HuH-7.5 (cell line): ENCODE measurements at places on chromosomes 1 and 21.

DNA sequence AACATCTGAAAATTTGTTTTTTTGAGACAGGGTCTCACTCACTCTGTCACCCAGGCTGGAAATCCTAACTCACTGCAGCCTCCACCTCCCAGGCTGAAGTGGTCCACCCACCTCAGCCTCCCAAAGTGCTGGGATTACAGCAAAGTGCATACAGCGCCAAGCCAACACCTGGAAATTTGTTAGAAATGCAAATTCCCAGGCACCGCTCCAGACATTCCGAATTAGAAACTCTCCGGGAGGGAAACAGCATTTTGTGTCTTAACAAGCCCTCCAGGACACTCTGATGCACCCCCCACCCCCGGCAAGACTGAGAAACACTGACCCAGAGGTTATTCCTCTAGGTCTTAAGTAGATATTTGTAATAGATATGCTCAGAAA, 49.1 kb downstream of the ARID4B start:
- no peak for DNase-seq

DNA sequence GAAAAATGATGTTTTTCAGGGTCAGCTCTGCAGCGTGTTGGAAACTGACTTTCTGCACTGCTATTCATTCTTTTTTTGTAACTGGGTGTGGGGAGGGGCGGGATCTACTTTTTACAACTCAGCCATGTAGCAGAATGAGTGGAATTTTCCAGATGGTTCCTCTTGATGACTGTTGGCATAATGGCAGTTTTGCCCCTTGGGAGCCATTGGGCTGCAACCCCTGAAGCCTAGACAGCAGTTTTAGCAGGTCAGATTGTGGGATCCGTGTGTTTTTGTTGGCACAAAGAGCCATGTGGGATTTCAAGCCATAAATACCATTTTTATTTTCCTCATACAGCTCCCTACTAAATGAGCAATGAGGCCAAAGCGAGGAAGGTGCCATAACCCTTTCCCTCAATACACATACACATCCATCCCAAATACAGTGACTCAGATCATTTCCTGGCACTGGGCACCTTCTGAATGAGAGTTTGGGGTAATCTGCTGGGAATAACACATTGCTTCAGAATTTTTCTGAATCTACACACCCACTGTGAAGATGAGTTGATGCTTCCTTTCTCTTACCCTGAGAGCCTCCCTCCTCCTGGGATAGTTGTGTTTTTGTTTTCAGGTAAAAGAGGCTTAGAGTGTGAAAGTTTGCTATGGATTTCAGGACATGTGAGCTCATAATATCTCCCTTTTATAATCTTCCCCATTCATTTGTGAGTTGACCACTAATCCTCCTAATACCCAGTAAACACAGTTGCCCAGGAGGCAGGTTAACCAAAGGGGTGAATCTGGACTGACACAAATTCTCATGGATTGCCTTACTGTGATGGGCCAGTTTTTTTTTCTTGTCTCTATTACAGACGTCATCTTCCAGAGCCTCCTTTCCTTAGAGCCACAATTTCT, 13.1 kb downstream of the S100A10 start:
- no peak for DNase-seq

DNA sequence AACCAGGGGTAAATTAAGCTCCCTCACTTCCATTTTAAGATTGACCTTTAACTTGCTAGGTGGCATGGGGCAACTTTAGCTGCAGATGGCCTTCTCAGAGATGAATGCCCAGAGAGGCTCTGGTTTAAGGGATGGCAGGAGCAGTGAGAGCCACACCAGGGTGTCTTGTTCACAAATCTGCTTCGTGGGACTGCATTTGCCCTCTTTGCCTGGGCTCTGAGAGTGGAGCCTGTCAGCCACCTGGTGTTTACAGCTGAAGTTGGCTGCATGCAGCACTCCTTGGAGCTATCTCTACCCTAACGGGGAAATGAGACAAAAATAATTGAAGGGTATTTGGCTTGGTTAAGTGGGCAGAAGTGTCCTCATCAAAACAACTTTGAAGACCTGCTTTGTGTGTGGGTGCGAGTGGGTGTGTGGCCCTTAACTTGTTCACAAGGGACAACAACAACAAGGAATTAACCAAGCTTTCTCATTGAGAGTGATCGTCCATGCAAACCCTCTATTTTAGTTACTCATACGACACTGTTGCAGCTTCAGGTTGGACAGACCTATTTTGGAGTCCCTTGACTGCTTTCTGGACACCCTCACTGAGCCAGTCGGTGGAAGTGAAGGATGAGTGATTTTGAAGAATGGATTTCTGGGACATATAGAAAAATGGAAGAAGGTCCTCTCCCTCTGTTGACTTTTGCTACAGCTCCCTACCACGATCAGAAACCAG, 29.8 kb downstream of the PGM1 start:
- DNase-seq, result no peak

DNA sequence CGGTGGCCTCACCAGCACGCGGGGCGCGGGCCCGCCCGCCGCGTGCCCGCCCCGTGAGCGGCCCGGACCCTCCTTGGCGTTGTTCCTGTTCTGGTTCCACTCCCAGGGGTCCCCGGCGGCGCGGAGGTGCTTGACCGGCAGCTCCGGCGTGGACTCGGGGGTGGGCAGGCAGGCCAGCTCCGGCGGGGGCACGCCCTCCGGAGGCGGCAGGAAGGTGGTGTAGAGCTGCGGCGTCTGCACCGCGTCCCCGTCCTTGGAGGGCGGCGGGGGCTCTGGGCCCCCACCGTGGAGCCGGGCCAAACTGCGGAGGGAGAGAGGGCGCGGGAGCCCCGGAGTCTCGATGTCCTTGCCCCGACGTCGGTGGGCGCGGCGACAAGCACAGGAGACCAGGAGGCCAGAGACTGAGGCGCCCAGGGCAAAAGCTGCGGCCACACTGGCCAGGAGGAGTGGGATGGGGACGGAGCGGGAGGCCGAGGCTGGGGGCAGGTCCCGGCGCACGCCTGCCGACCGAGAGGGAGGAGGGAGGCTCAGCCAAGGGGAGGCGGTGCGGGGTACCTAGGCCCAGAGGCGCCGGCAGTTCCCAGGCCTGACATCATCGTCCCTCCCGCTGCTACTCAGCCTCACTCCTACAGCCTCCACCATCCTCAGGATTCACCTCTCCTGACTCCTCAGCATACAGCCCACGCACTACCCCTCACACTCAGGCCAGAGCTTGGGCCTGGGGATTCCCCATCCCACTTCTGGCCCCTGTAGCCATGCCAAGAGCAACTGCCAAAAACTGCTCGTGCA, 13.2 kb downstream of the SEMA6C start:
- peak; percentile 7 for DNase-seq

DNA sequence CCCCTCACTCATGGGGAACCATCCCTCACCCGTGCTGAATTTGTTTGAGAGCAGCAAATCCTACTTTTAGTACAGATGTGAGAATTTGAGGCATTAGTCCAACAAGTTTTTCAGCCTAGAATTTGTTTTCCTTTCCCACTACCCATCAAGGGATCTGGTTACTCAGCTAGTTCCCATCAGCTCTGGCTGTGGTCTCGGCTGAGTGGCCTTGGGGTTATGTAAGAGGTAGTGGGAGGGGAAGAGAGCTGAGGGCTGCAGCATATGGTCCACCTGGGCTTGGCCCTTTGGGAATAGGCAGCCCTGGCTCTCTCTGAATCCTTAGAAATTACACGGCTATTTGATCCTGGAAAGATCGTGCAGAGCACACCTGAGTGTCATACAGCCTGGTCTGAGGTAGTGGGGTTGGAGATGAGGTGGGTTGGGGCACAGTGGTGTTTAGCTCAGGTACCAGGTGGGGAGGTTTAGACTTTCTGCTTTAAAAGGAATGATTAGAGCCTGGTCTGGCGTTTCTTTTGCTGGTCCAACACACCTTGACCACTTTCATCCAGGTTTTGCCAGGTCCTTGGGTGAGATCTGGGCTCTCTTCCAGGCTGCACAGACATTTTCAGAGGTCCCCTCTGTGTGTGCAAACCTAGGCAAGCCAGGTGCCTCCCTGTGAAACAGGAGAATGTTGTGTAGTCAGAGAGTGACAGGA, 4.2 kb downstream of the GSTM4 start:
- no peak for DNase-seq

GRCh38 chr21:26842300-26842699, 2.9 kb downstream of the ADAMTS1 start:
- DNase-seq, result no peak

- no peak for DNase-seq
Measured at GRCh38 chr1:17397910-17398695, 26.1 kb downstream of the PADI6 start.

DNA sequence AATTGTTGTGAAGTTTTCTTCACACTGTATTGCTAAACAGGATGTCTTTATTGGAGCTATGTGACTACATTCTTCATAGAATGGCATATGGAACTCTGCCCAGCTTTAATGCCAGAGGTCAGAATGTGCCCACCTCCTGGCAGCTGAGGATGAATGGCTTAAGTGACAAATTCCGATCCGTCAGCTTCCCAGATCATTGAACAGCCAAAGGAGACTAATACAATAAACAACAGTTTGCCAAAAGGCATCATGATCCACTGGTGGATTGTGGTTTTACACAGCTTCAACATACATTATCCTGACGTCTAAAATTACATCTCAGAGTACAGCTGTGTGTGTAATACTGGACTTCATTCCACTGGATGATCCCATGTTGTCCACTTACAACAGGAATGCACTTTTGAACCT, 68.7 kb upstream of the C1orf105 start:
- DNase-seq, result no peak

DNA sequence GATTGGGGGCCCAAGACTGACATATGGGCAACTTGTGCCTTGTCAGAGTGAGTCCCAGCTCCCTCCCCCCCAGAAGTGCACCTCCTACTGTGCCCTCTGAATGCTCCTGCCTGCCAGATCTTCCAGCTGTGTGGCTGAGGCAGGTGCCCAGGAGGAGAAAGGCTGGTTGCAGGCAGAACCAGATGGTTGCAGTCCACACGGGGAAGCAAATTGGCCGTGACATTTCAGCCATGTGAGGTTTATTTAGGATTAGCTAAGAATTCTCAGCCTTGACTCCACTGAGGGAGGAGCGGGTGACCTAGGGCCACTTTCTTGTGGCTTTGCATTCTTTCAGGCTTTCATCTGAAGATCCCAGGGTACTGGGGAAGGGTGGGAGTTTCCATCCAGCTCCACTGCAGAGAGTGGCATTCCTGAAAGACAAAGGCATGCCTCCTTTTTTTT, 33.8 kb downstream of the PEX14 start:
- DNase-seq, result no peak

- DNase-seq, result no peak
Measured at GRCh38 chr1:53086491-53087070, 24.6 kb downstream of the PODN start.

- no peak for DNase-seq
Measured at GRCh38 chr1:44154049-44154448, 12.6 kb upstream of the KLF18 start.

DNA sequence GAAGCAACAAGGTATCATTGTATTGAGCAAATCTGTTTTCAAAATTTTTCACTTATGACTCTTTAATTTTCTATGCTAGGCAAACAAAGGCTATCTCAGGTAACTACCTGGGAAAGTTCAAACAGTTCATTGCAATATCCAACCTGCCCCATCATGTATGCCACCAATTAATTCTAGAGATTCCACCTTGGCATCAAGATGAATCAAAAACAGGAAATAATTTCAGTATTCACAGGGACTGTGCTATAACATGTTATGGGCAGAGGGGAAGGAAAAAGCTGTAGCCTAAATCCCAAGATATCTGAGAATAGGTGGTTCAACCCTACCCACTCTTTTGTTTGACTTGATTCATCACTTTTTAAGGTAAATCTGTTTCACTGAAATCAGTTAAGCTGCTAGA, 67.5 kb upstream of the SH3GLB1 start:
- no peak for DNase-seq

GRCh38 chr21:44444286-44444931, 10.9 kb upstream of the LRRC3 start:
- peak; percentile 64 for DNase-seq

DNA sequence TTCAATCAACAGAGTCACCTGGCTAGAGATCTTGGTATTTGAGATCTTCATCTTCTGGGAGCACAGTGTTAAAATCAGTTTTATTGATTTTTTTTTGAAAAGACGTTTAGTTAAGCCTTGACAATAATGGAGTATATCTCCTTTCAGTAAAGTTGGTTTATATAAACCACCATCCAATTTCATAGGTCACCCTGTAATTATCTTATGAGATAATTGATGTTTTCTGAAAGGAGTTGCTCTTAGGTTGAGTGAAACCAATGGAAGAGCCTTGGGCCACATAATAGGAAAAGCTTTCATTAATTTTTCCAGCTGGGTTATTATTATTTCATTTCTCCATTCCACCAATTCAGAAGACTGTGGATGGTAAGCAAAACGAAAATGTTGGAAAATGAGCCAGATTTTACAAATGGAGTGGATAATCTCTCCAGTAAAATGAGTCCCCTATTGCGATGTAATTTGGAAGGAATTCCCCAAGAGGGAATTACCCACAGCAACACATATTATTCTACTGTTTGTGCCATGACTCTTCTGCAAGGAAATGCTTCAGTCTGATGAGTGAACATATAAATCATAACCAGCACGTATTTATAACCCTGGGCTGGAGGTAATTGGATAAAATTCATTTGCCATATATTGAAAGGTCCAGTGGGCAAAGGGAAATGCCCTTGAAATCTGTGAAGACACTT, 46.2 kb upstream of the TINAGL1 start:
- no peak for DNase-seq

GRCh38 chr1:12621346-12622335, 3.6 kb upstream of the DHRS3 start:
- no peak for DNase-seq

- no peak for DNase-seq
Measured at GRCh38 chr21:37364722-37365121, 1.9 kb upstream of the DYRK1A start.

GRCh38 chr21:42959728-42960127, 14.6 kb upstream of the PKNOX1 start:
- no peak for DNase-seq

DNA sequence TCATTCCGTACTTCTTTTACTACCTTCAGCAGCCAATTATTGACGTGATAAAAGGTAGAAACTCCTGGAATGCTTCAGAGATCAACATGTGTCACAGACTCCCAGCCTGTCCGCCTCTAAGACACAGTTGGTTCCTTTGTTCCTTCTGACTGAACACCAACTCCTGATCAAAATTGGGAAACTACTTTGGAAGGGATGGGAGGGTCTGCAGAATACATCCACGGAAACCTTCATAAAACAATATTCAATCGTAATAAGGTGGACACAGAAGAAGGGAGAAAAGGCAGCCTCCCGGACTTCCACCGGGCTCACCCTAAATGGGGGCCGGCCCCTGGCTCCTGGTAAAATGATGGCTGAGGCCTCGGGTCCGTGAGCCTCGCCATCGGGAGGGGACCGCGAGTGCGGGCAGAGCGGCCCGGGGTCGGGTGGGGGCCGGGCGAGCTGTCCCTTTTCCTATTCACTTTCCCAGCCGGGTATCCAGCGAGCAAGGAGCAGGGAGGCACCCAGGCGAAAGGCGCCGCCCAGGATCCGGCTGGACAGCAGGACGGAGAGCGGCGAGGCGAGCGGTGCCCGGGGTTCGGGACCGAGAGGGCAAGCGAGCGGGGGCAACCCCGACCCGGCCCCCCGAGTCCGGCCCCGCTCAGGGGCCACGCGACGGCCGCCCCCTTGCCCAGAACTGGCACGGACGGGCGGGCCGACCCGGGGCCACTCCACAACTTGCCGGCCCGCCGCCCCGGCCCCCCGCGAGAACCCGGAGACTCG, 805 bp downstream of the NRIP1 start:
- peak; percentile 38 for DNase-seq

- DNase-seq, result peak; percentile 8
Measured at GRCh38 chr1:193951984-193952383, 765.6 kb upstream of the B3GALT2 start.

GRCh38 chr1:34908369-34908768, 21.1 kb downstream of the DLGAP3 start:
- DNase-seq, result no peak

GRCh38 chr1:19154876-19155275, 55.2 kb downstream of the UBR4 start:
- DNase-seq, result no peak
